ENCODE measurements at places on chromosomes 2 and 18.

DNA sequence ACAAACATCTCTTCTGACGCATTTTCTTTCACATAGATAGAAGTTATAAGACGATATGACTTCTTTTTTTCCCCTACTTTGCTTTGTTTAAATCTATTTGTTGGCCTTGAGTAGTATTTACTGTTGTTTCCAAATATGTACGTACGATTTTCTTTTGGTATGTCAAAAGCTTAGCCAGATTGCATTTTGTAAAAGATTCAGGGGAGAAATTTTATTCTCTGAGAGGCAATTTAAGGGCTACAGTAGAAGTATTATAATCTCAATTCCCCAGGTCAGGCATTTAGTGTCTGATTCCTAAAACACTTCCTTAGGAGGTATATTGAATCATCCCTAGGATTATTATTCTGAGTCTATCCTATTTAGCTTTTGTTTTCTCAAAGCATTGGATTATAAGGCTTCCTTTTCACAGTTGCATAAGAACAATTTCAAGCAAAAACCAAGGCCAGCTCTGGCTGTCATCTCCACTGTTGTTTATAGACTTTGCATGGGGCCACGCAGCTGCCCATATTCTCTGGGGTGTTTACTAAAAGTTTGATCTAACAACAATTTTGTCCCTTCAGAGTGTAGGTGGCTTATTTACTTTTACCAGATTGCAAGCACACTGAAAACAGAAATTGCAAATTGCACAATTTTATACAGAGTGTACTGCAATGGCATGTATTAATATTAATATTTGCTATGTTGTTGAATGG lies 33.6 kb upstream of the GCG start:
- DNase-seq: no peak

- DNase-seq: no peak
Measured at GRCh38 chr2:170354855-170355780, 177.2 kb downstream of the MYO3B start.

DNA sequence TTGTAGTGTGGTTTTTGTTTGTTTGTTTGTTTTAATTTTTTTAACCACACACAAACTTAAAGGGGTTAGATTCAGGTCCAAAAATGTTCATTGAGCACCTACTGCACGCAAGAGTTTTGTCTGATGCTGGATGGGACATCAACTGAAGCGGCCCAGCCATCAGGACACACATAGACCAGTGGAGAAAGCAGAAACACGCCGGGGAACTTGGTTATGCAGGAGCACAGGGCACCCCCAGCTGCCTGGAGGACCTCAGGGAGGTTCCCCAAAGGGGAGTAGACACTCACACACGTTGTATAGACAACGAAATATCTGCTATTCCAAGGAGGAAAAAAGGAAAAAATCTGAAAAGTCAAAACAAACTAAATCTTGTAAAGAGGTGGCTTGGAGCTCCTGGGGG lies 191.7 kb downstream of the GBX2 start:
- DNase-seq: no peak

- DNase-seq: no peak
Measured at GRCh38 chr2:44290261-44290660, 15.0 kb downstream of the SLC3A1 start.

DNA sequence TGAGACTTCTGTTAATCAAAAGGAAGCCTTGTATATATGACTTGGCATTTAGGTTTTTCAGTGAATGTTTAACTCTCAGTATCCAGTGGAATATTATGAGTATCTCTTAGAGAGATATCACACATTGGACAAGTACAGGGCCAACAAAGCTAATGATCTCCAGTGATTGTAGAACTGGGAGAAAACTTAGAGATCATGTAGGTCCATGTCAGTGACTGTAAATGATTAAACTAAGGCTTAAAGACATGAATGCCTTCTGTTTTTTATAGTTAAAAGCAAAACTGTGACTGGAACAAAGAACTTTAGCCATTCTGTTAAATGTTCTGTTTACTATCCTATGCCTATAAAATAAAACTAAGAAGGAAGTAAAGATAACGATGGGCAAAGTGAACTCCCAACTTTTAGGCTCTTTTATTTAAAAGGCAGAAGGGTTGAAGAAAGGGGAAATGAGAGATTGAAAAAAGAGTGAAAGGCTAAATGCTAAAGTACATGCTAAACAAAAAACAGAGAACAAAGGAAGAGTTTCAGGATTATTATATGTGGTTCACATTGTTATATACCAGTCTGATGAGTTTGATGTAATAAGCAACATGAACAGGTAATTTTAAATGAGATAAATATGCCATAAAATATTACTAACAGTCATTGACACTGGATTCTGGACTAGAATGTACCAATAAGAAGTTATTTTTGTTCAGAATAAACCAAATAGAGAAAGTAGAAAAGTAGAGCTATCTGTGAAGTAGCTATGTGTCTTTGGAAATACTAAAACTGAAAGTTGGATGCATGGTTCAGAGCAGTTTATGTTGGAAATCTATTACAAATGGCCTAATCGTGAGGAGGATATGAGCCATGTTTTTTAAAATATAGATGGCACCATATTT lies 37.1 kb upstream of the TNFRSF11A start:
- no peak for DNase-seq

- DNase-seq: peak; percentile 47
Measured at GRCh38 chr2:136025057-136025973, 39.9 kb upstream of the DARS1 start.

GRCh38 chr2:37622450-37623100 lies 48.9 kb downstream of the CDC42EP3 start:
- no peak for DNase-seq

GRCh38 chr2:99481941-99482340 lies 7.9 kb downstream of the REV1 start:
- DNase-seq: no peak

- no peak for DNase-seq
Measured at GRCh38 chr2:48444404-48444803, 85.5 kb upstream of the STON1 start.

- DNase-seq: no peak
Measured at GRCh38 chr2:218145124-218145523, 19.3 kb downstream of the CXCR2 start.

DNA sequence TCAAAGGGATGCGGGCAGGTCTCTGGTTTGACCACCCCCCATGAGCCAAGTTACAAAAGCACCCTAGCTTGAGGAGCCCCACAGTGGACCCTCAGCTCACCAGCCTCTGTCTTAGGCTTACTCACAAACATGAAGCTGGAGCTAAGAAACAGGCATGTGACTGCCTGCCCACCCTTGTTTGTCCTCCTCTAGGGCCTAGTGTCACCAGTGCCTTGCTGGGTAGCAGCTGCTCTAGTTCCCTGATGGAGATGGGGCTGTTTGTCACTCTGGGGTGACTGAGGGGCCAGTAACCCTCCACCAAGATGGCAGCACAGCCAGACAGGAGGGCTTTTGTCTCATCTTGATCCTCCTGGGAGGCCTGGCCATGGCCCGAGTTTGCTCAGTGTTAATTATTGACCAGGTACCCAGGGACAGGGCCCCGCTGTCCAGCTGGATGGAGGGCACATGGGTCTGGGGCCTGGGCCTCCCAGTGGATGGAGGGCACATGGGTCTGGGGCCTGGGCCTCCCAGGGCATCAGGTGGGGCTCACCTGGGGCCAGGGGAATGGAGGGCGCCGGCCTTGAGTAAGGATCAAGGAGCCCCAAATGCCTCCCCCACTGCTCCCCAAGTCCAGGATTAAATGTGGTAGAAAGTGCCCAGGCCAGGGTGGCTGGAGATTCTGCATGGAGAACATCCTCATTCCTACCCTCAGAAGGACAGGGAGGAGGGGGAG lies 185.9 kb upstream of the HAAO start:
- DNase-seq: peak; percentile 17

GRCh38 chr2:10497797-10498251 lies 49.7 kb upstream of the ODC1 start:
- peak; percentile 55 for DNase-seq

- DNase-seq: no peak
Measured at GRCh38 chr2:171551836-171552235, 29.6 kb downstream of the CYBRD1 start.

DNA sequence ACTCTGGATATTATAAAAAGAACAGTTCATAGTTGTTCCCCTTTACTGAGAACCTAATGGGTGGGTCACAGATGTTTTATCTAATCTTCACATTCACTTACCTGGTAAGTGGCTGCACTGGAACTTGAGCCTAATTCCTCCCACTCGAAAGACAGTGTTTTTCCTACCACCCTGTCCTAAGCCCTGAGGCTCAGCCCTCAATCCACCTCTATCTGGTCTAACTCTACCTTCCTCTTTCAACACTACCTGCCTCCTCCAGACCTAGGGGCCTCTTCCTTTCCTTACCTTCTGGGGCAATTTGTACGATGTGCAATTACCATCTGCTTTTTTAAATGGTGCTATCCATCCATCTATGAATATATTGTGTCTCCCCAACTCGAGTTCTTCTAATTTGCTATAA lies 9.7 kb upstream of the KIF3C start:
- no peak for DNase-seq

DNA sequence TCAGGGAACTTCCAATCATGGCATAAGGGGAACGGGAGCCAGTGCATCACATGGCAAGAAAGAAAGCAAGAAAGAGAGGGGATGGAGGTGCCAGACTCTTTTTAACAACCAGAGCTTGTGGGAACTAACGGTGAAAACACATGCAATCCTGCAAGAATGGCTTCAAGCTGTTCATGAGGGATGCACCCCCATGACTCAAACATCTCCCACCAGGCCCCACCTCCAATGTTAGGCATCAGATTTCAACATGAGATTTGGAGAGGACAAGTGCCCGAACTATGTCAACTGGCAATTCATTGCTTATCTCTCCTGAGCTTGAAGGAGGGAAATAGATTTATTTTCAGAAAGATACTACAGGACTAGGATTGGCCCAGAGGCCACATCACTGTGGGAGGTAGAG lies 270.0 kb downstream of the SLC4A3 start:
- no peak for DNase-seq

DNA sequence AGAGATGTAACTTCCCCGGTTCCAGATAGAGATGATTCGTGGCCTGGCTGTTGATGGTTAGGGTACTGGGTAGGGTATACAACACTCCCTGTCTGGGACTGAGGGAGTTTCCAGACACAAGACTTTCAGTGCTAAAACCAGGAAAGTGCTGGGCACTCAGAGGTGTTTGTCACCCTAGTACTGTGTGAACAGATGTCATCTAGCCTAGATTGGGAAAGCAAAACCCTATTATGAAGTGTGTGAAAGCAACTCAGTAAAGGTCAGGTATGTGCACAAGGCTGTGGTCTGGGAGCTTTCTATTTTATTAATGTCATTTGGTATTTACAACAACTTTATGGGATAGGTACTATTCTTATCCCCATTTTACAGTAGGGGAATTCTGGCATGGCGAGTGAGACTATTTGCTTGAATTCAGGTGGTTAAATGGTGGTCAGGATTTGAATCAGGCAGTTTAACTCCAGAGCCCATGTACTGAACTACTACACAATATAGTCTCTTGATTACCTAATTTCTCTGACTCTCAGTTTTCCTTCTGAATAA lies 2.6 kb downstream of the BZW1 start:
- no peak for DNase-seq

DNA sequence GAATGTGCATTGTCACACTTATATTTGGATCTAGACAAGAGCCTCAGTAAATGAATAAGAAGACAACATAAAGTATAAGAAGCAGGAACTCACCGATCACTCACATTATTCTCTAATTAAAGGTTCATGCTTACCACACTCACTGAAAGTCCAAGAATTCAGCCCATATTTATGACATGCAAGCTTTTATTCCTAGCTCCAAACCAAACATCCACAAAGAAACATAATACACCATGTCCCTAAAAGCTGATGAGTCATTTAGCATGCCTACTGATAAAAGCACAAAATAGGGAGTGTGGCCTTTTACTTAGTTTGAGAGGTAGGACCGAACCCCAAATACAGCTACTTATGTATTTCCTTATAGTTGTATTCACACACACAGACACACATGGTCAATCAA lies 1094.6 kb upstream of the CDH2 start:
- DNase-seq: no peak

DNA sequence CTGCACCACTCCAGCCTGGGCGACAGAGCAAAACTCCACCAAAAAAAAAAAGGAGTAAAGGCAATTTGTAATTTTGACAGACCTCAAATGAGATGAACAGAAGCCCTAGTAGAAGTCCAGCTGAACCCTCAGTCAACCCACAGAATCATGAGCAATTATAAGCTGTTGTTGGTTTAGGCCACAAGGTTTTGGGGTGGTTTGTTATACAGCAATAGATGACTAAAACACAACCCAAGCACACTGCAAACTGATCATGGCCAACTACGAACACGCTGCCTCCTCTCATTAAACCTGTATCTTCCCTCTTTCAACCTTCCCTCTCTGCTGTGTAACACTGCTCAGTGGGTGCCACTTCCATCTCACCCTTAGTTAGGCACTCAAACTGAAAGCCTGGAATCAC lies 22.1 kb downstream of the AAK1 start:
- no peak for DNase-seq

- DNase-seq: no peak
Measured at GRCh38 chr2:112627060-112628040, 18.4 kb upstream of the SLC20A1 start.

- DNase-seq: no peak
Measured at GRCh38 chr2:226969417-226970080, 133.7 kb downstream of the RHBDD1 start.

DNA sequence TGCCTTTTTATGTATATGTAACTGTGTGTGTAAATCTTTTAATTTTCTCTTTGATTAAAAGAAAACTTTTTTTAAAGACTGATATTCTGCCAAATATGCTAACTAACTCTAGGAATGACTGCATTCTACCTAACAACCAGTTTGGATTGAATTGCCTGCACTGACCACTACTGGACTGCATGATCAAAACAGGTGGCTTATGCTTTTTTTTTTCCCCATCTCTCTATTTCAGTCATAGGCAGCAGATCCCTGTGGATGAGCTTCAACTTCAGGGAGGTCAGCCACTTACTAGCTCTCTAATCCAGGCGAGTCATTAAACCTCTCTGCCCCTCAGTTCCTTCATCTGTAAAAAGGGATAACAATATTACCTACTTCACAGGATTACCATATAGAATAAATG lies 138.6 kb upstream of the SERTAD2 start:
- no peak for DNase-seq

DNA sequence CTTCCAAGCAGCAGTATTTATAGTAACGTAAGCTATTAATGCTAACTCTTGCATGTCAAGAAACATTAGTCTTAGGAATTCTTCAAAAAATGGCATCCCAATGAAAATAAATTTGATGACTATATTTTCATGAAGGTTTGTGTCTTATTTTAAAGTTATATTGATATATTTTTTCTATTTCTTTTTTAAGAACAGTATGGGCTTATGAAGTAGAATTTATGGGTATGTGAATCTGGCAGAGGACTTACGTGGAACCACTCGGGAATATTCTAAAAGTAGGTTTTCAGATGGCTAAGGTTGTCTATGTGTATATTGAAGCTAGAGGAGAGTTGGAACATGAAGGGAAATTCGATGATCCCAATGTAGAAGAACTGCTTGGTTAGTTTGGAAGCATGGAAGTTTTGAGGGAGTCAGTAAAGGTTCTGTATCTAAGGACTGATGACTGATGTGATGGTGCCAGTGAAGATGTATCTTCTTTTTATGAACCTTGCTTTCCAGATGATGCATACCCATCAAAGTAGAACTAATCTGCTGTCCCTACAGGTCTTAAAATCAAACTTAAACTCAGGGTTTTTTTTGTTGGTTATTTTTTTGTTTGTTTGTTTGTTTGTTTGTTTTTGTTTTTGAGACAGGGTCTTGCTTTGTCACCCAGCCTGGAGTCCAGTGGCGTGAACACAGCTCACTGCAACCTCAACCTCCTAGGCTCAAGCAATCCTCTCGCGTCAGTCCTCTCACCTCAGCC lies 39.5 kb downstream of the DDX1 start:
- no peak for DNase-seq

GRCh38 chr18:59278793-59279192 lies 5.5 kb upstream of the RAX start:
- no peak for DNase-seq

Measured in activated CD4-positive, CD25-positive, alpha-beta regulatory T cell treated with anti-CD3 and anti-CD28 coated beads, Interleukin-2, amount 50 U/mL, for 72 hours (primary cell).